Right ventricle myocardium superior (tissue), 1 donor: ENCODE measurements at places on chromosomes 16 and 17. TPM values are rescaled to one million over a fixed set of nuclear protein-coding genes. Genes with fewer than 3 reads are reported as not detected.
A peak's percentile ranks its signal among the peaks of the same experiment; 100 is the strongest.

DNA sequence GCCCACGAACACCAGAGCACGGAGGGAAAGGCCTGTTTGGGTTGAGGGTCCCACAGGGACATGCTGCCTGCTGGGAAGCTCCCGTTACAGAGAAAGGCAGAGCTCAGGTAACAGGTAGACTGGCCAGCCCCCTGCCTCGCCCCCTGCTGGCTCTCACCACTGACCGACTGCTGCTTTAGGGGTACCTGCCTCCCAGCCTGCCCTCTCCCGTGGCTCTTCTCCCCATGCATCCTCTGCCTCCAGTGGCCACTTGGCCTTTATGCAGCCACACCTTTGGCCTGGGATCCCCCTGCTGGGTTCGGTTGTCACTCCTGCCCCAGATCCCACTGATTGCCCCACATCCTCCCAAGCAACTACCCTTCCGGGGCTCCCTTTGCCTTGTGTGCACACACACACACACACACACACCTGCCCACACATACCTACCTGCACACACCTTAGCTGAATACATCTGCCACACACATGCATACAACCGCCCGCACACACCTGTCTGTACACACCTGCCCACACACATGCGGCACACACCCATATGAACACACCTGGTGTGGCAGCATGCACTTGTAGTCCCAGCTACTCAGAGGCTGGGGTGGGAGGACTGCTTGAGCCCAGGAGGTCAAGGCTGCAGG lies 7.1 kb downstream of the MCRIP1 start:
- DNase-seq = no peak

DNA sequence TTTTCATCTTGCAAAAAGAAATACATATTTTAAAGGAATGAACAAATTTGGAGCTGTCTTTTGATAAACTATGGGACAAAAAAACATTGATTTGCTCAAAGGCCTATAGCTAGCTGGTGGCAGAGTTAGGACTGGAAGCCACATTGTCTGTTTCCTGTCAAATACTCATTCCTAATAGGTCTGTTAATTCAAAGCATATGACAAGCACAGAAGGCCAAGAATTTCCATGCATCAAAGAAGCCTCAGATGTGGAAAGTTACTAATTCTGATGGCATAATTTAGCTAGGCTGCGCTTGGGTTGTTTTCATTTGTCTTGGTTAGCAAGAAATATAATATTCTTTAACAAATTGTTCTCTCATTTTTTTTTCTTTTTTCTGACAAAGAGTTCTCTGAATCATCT lies 98.0 kb downstream of the CDK5R1 start:
- no peak for DNase-seq

DNA sequence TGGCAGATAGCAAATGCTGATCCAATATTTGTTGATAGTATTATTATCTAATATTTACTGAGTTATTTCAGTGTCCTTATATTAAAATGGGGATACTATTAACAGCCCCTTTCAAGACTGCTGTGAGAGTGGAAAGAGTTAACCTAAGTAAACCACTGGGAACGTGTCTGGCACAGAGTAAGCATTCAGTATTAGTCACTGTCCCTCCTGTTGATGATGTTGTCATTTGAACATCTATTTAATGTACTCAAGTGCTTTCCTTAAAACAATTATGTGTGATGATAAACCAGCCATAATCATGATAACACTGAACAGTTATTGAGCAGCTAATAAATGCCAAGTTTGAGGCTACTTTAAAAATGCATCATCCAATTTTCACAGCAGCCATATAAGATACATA lies 135.7 kb upstream of the XYLT1 start:
- no peak for DNase-seq

KRT34 gene
- total RNA-seq = not detected

DNA sequence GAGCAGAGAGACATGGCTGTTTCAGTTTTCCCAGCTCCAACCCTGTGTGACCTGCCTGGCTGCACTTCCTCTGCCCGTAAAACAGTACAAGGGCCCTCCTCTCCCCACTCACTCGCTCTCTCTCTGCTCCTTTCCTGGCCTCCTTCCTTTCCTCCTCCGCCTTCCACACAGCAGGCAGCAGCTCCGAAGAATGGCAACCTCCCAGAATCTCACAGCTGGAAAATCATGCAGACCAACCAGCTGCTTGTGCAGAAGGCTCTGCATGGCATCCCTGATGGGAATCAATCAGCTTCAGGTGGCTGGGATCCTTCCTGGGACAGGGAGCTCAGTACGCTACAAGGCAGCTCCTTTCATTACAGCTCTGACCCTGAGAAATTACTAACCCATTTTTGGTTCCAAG lies 27.4 kb downstream of the TMEM132E start:
- DNase-seq = no peak

GRCh38 chr17:81609541-81610311 lies 27.2 kb downstream of the NPLOC4 start:
- no peak for DNase-seq

GRCh38 chr16:57955572-57956188 lies 15.2 kb downstream of the CNGB1 start:
- peak; percentile 57 for DNase-seq

DNA sequence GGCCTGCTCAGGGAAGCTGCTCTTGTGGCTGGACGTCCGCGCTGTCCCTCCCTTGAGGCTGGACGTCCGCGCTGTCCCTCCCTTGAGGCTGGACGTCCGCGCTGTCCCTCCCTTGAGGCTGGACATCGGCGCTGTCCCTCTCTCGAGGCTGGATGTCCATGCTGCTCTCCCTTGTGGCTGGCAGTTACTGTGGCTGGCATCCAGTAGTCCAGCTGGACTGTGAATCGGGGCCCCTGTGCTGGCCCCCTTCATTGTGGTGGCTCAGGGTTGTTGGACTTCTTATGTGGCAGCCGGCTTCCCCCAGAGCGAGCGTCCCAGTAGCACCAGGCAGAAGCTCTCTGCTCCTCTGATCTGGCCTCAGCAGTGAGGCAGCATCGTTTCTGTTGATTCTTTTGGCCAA lies 141.5 kb downstream of the IRF8 start:
- no peak for DNase-seq

DNA sequence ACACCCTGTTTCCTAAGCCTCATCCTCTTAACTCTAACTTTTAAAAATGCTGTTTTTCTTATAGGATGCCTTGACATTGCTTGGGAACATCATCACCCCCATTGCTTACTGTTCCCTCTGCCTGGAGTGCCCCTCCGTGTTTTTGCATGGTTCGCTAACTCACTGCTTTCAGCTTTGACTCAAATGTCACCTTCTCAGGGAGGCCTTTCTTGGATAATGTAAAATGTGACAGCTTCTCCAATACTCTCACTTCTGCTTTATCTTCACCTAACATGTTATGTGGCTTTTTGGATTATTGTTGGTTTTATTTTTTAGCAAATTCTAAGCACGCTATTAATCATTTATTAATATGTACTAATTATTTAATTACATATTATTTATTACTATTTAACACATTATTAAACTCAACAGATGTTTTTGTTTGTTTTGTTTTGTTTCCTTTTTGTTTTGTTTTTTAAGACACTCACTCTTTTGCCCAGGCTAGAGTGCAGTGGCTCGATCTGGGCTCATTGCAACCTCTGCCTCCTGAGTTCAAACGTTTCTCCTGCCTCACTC lies 3.8 kb downstream of the CRYM start:
- no peak for DNase-seq

DNA sequence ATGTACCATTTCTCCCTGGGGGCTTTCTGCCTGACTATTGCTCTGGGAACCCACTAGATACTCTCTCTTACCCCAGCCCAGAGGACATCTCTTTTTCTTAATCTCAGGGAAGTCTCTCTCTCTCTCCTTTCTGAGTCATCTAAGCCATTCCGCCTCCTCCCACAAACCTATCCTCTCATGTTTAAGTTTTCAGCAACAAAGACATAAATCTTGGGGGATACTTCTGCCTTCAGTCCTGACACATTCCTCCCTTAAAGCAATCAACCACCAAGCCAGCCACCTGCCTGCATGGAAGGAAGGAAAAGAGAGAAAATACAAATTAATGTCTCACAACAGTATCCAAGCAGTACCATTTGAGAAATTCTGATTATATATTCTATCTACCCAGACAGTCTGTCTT lies 128.8 kb downstream of the HS3ST2 start:
- DNase-seq = no peak

SMPD3 gene
- total RNA-seq = 0.13 TPM

C16orf92 gene
- not detected for total RNA-seq

GRCh38 chr16:29906520-29907244 lies 6.4 kb downstream of the ASPHD1 start:
- no peak for DNase-seq

- DNase-seq = no peak
Measured at GRCh38 chr17:4933646-4934045, 1.6 kb downstream of the GP1BA start.

GRCh38 chr16:31093132-31093703 lies 1.4 kb downstream of the VKORC1 start:
- DNase-seq = no peak

- DNase-seq = no peak
Measured at GRCh38 chr17:70278844-70279462, 109.6 kb downstream of the KCNJ2 start.

DNA sequence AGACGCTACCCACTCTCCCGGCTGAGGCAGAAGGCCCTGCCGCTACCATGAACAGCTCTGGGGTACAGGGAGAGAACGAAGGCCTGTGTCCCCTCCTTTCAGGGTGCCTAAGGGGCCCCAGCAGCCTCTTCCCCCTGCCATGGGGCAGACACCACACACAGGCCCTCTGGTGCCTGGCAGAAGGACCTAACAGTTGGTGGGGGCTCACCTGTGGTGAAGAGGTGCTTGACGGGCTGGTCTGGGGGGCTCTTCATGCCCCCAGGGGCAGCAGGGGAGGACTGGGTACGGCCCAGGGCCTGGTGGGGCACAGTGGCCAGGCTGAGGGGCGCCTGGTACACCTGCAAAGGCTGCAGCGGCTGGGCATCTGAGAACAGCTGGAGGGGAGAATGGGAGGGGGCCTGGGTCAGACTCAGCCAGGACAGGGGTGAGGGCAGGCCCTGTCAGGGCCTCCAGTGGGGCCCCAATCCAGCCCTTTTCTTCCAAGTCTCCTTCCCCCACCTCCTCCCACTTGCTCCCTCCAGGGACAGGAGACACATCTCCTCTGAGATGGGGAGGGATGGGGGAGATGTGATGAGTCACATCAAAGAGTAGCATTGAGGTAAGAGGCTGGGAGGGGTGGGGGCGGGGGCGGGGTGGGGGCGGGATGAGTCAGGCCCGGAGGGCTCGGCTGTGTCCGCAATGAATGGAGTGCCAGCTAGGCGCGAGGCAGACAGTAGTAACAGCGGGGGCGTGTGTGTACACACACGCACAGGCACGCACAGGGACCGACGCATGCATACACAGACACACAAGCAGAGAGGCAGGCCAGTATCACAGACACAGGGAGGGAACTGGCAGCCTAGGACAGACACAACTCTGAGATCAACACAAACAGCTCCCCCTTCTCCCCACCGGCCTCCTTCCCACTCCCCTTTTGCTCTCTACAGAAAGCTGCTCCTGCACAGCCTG lies 16.1 kb downstream of the G6PC3 start:
- no peak for DNase-seq
